ENCODE measurements at places on chromosomes 7 and 10. TPM values are rescaled to one million over a fixed set of nuclear protein-coding genes. Genes with fewer than 3 reads are reported as not detected.

The ELMO1 gene
- 0.07 TPM for polyA plus RNA-seq

DNA sequence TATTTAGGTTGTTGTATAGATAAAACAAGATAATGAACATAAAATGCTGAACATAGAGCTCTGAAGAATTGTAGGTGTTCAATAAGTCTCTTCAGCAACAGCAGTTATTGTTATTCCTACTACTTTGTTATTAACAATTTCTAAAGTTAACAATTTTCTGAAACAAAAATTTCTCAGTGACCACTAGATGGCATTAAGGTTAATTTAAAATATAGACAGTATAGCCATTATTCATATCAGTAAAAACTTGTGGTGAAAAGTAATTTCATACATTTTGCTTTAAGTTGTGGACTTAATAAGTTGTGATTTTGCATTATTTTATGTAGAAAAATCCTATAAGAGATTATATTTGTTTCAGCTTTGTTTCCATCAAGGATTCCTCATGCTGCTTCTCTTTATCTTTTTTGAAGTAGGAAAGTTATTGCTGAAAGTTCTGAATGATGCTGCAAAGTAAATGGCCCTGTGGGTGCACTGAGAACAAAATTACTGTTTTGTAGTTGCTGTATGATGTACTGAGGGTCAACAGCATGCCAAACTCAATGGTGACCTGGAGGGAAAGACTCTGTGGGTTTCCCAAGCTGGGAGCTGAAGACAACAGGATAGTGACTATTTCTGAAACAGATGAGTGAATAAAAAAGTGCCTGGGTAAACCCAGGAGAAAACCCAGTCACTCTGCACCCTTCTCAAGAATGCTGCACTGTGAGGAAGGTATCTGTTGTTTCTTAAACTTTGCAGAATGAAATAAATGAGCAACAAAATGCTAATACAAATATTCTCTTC is 253.6 kb downstream of the KIF20B start:
- DNase-seq, result no peak

DNA sequence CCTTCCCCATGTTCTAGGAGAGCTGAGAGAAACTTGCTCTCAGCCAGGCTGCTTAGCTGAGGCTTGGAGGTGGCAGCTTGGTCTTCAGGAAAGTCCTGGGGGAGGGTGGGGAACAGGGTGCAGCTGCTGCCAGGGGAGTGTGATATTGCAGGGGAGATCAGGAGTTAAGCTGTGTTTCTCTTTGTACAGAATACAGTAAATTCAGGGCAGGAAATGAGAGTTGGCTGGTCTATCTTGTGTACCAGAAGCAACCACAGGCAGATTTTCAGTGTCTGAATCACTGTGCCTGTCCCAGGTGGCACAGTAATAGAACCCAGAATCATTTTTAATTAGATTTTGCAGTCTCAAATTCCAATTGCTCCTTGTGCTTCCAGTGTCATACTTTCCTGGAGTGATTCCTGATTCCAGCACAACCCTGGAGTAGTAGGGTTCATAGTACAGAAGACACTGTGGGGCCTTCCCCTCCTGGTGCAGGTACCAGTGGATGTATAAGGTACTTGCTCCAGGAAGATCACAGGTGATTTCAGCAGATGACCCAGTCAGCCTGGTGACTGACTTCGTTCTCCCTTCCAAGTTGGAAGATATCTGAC is 94.0 kb upstream of the TARP start:
- DNase-seq, result no peak

DNA sequence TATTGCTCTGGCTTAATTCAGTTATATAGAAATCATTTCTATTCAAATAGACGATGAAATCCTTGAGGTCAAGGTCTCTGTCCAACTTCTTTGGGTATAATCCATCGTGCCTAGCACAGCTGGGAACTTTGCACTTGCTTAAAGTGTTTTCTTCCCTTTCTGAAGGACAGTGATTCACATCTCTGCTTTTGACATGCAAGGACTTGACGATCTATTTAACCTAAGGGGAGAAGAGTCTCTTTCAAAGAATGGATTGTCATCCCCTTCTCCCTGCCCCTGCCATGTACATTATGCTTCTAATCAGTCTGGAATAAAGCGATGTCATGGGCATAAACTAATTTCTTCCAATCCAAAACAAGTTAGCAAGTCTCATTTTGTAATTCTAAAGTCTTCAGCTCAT is 488.6 kb downstream of the KCNMA1 start:
- peak; percentile 62 for DNase-seq

All from mammary epithelial cell (primary cell).